ENCODE measurements at places on chromosomes 11 and 22. TPM values are rescaled to one million over a fixed set of nuclear protein-coding genes. Genes with fewer than 3 reads are reported as not detected.

Gene TBC1D22A
- total RNA-seq: 26.5 TPM

Gene NEFH
- 143 TPM for total RNA-seq

Gene KLHL35
- 7.4 TPM for total RNA-seq

Gene C22orf31
- not detected for total RNA-seq

Gene SLC1A2
- 1,720 TPM for total RNA-seq

Gene CASP5
- total RNA-seq: 1.00 TPM

Gene SCGB1D2
- 3.1 TPM for total RNA-seq

Gene SERPIND1
- total RNA-seq: 0.72 TPM

Gene TSGA10IP
- not detected for total RNA-seq

Gene C22orf42
- total RNA-seq: not detected

All from dorsolateral prefrontal cortex (tissue), 122 donors.